Mesenteric fat pad (tissue), 1 donor: ENCODE measurements at places on chromosomes 6 and 20. TPM values are rescaled to one million over a fixed set of nuclear protein-coding genes. Genes with fewer than 3 reads are reported as not detected.

DNA sequence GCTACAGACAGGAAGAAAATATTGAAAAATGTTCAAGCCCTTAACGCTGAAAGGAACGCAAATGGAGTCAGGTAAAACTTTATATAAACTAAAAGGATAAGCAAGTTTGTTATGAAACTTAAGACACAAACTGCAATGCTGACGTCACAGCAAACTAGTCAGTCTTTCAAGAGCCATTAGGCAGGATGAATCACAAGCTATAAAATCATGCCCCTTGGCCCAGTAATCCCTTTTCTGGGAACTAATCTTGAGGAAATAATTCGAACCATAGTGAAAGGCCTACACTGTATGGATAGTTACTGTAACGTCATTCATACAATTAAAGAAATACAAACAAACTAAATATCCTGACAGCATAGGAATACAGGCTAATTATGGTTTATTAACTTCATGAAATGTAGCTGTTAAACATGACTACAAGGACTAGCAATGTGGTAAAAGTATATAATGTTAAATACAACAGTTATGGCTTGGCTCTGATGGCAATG is 42.7 kb upstream of the HINT3 start:
- no peak for DNase-seq

DNA sequence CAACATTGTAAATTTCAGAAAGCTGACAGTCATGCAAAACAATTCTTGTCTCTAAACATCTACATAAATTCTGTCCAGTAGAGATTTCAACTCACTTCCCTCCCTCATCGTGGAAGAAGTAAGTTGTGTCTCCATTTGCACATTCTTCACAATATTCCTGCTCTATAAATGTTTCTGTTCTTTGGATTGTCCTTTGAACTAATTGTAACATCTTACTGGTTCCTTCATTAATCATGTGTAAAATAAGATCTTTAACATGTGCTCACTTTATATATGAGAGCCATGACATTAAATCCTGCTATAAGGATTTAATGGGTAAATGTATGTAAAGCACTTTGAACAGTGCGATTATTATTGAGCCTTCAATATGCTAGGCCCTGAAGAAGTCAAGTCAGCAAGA is 7.0 kb upstream of the LTV1 start:
- no peak for DNase-seq

The WFDC2 gene
- total RNA-seq = not detected

- DNase-seq = no peak
These were observed 719.4 kb downstream of the EPM2A start for GRCh38 chr6:145015739-145016558.

- no peak for DNase-seq
These were observed 240.3 kb upstream of the BTBD3 start for GRCh38 chr20:11677428-11677827.

The GATA5 gene
- 0.19 TPM for total RNA-seq

- no peak for DNase-seq
These were observed 59.4 kb downstream of the ADGRF5 start for GRCh38 chr6:46862381-46862780.

The UCKL1 gene
- 36.0 TPM for total RNA-seq

DNA sequence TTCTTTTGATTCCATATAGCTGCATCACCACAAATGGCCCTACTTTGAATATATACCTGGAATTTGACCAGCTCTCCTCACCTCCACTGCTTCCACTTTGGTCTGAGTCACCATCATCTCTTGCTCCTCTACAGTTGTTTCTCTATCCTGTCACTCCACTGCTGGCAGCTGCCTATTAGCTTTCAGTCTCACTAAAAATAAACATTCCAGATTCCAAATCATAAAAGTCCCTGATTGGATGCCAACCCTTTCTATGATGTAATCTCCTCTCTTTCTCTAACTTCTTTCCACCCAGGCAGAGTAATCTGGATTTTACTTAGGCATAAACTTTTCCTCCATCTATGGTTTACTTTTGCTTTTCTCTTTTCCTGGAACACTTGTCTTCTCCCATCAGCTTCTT is 49.1 kb downstream of the RFPL4B start:
- no peak for DNase-seq

DNA sequence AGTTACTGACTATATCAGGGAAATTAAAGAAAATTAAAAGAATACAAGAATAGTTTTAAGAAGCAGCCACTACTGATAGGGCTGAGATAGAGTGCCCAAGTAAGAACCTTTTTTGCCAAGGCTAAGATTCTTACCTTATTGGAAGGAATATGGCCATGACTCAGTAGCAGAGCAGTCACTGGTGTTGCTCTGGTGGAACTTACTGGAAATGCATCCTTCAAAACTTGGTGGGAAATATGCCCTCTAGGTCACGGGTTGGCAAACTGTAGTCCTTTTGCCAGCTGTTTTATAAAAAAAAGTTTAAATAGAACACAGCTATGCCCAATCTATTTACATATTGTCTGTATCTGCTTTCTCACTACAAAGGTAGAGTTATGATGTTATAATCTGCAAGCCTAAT is 6.0 kb downstream of the HSF2 start:
- DNase-seq = no peak

GRCh38 chr6:79630883-79631692 is at the start of gene SH3BGRL2:
SH3BGRL2 (plus strand) TSS chr6:79631329; CDS start chr6:79631462, 133 bp downstream.
- DNase-seq = peak; percentile 92

GRCh38 chr6:37432916-37433656 is at the start of gene CMTR1:
CMTR1 (plus strand) TSS chr6:37433221; CDS start chr6:37435630, 2,409 bp downstream.
- DNase-seq = peak; percentile 100

DNA sequence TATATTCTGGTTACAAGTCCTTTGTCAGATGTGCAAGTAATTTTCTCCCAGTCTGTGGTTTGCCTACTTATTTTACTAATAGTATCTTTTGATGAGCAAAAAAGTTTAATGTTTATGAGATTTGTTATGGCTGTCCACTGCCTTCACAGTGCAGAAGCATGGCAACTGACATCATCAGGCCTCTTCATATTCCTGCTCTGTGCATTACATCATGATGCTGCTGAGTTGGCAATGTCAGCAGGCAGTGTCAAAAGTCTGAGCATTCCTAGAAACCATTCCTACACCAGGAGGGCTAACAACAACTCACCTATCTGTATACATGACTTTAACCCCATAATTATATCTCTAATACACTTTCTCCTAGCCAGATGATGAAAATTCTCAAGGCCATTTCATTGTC is 10.8 kb upstream of the OR2B2 start:
- DNase-seq = no peak

DNA sequence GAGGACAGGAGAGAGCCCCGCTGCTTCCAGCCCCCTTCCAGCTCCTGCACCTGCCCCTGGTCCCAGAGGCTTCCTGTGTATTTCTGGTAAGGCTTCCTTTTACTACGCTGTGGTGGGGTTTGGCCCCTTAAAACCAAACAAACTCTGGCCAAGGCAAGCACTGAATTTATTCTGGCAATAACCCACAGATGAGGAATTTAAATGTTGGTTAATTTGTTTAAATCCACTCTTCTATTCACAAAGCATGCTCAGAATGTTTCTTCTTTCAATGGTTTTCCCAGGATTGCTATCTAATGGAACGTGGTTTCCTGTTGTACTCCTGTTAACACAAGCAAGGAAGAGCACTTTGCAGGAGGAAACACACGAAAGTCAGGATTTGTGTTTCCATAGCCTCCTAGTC is 236.5 kb upstream of the FOXQ1 start:
- DNase-seq = no peak

DNA sequence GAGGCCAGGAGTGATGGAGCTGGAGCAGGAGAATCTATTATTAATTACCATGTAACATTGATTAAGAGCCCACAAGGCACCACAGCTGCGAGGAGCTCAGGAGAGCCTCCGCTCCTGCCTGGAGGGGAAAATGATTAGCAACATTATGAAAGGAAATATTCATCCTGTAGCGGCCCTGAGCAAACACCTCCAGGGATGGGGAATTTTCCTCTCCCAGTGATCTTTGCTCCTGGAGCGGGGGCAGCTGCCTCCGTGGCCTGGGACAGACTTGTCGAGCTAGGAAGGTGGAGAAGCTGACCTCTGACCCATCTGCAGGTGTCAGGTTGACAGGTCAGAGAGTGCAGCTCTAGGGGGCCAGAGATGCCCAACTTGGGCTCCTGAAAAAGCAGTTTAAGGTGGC is 40.1 kb upstream of the SIRPA start:
- DNase-seq = no peak

The DEFB126 gene
- not detected for total RNA-seq
